ENCODE measurements at places on chromosomes 11 and 22. TPM values are rescaled to one million over a fixed set of nuclear protein-coding genes. Genes with fewer than 3 reads are reported as not detected.

- no peak for DNase-seq
These were observed 620.1 kb upstream of the KIRREL3 start for GRCh38 chr11:127620671-127621070.

DNA sequence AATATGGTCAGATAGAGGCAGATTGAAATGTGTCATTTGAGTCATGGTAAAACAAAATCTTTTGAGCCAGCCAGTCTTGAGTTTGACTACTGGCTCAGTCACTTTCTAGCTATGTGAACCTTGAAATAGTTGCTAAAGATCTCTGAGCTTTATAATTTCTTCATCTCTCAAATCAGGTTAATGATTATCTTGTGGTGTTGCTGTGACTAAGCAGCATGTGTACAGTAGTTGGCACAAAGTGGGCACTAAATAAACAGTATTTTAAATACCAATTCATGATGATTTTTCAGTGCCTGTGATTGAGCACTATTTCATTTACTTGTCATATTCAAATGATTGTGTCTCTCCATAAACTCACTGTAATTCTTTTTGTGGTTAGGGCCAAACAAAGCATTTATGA is 70.8 kb downstream of the RAB38 start:
- no peak for DNase-seq

DNA sequence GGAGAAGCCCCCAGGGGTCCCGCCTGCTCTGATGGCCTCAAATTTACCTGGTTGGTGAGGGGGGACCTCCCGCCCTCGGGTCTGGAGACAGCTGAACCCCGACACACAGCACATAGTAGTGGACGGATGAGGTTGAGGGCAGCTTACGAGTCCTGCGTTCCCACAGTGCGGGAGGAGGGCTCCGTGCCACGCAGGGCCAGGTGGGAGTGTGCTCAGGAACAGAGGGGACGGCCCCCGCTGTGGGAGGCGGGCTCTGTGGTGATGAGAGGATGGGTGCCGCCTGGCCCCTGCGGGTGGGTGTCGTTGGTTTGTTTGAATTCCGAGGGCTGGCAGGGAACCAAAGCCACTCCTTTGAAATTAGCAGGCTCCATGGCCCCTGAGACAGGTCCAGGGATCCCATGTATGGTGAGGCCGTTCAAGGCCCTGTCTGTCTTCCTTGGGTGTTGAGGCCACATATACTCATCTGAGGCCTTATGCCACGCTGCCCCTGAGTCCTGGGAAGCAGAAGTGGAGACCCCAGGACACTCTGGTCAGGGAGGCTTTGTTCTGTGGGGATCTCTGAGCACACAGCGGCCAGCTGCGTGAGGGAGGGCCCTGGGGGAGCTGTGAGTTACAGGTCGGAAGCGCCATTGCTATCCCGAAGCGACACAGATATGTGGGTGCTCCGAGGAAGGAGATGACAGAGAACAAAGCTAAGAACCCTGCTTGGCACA is 21.9 kb downstream of the NADSYN1 start:
- no peak for DNase-seq

GRCh38 chr11:106172386-106172991 is 95.0 kb downstream of the AASDHPPT start:
- DNase-seq = no peak

GRCh38 chr11:58829786-58830185 is 14.7 kb downstream of the GLYATL2 start:
- no peak for DNase-seq

GRCh38 chr11:17750013-17750800 is 15.6 kb downstream of the KCNC1 start:
- no peak for DNase-seq

DNA sequence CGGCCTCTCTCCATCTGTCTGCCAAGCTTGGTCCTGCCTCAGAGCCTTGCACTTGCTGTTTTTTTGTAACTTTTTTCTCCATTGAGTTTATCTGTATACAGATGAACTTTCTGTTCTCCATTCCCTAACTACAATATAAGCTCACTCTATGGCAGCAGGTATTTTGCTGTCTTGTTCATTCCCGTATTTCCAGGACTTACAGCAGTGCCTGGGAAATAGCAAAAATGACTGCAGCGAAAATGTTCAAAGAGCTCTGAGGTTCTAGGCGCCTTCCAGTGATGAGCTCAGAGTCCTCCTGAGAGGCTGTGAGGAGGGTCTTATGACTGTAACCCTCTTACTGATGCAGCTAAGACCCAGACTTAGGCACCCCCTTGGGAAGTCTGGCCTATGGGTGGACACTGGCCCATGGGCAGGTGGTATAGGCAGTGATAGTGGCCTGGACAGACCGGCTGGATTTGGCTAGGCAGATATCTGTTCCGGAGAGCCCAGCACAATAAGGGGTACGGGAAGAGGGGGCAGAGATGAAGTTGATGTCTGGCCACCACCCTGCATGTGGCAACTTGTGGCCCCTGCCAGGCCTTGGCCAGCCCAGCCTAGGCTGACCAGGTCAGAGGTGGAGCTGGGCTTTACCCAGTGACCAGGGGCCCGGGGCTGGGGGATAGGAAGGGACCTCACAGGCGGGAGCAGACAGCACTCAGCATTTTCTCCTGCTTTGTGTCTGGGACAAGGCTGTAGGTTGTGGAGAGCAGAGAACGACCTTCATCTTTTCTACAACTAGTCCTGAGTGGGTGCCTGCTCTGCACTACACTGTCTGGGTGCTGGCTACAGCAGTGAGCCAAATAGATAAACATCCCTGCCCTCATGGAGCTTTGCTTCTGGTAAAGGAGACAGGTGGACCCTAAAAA is 4.6 kb downstream of the ATF4 start:
- no peak for DNase-seq

GRCh38 chr11:10325277-10326011 is 20.6 kb downstream of the ADM start:
- no peak for DNase-seq

- no peak for DNase-seq
These were observed 10.4 kb downstream of the CCKBR start for GRCh38 chr11:6269994-6270393.

DNA sequence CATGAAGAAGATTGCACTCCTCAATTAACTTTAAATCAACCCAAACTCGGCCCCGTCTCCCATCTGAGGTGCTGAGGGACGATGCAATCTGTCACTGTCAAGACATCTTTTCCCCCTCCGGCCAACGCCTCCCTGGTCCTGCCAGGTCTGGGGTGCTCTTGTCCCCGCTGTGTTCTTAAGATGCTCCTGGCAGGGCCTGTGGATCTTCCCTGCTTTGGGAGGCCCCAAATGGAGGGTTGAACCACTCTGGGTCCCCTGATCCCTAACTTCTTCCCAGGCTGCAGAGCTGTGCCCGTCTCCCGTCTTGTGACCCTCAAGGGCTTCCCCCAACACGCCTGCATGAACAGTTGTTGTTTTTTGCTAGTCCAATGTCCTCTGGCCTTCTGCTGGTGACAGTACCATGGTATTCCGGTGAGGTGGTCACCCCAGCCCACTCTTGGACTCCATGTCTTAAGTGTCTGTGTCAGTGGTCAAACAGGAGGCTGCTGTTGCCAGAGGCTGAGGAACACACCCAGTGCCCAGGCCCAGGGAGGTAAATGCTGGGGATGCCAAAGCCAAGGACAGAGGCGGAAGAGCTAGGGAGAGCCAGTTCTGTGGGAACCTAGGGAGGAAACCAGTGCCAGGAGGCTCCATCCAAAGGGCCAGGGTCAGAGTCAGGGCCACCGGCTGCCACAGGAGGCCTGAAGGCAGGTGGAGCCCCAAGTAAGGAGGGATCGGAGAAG is 70.6 kb upstream of the SHANK2 start:
- no peak for DNase-seq

DNA sequence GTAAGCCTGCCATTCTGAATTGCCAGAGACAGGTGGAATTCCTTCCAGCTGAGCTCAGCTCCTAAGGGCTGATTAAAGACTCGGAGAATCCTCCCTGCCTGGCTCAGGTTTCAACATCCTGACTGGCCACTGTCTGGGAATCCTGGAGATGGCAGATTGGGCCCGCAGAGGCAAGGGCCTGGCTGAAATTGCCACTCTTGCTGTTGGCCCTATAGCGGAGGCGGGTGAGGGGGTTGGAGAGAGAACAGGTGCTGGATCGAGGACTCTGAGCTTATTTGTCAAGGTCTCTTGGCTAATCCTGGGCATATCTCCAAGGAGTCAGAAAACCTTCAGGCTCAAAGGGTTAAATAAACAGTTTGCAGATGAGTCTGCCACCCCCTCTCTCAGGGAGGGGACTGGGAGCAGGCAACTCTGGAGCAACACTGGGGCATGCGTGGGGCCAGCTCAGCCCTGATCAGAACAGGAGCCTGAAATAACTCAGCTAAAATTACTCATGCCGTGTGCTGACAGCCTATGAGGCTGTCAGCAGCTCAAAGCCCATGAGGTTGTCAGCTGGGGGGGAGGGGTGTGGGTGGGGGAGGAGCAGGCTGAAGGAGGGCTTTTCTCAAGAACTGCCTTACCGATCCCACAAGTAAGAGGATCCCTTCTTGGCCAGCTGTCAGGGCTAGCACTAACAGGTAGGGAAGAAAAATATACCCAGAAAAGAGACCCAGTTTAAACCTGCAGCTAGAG is 14.7 kb upstream of the MFRP start:
- no peak for DNase-seq

GRCh38 chr11:133966921-133967598 is 10.3 kb upstream of the IGSF9B start:
- no peak for DNase-seq

GRCh38 chr22:26259510-26259909 is 90.2 kb downstream of the SEZ6L start:
- no peak for DNase-seq

DNA sequence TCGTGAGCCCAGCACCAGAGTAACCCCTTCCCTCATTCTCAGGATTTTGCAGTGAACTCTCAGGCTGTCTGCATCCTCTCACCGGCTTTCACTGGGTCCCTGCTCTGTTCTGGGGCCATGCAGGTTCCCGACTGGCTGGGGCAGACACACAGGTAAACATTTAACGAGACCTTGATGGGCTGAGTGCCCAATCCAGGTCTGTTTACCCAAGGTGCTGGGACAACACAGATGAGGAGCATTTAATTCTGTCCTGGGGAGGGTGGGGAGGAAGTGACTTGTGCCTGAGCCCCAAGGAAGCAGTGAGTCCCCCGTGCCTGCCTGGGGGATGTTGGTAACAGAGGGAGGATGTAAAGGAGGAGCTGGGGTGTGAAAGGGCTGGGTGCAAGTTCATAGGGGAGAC is 4.4 kb downstream of the BIK start:
- DNase-seq = no peak

DNA sequence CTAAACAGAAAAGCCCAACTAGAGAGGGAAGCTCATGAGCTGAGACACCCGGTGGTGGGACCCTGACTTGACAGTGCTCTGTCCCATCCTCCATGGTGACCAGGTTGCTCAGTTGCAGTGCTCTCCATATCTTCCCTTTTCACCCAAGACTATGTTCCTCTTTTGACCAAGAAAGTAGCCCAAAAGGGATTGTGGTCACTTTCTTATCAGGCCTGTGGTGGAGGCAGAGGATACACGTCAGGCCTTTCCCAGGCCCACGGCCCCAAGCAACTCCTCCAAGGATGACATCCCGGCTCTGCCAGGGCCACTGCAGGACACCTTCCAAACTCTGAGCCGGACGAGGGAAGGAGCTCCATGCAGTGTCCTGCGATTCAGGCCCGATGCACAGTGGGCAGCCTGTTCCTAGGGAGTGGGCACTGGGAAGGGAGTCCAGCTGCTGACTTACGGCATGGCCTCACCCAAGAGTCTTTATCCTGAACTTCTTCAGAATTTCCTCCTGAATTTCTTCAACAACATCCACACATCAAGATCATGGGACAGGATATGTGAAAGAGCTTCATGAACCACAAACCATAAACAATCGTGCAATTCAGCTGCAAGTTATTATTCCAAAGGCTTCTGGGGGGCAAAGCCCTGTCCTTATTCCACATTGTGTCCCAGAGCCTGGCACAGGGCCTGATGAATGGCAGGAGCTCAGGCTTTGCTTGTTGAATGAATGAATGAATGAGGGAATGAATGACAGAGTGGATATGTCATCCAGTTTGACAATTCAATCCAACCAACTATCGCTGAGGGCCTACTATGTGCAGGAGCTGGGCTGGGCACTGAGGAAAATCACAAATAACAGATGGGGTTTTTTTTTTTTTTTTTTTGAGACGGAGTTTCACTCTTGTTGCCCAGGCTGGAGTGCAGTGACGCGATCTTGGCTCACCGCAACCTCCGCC is 36.0 kb upstream of the MYH9 start:
- no peak for DNase-seq

GRCh38 chr22:39479254-39479653 is 22.4 kb downstream of the MGAT3 start:
- DNase-seq = no peak

DNA sequence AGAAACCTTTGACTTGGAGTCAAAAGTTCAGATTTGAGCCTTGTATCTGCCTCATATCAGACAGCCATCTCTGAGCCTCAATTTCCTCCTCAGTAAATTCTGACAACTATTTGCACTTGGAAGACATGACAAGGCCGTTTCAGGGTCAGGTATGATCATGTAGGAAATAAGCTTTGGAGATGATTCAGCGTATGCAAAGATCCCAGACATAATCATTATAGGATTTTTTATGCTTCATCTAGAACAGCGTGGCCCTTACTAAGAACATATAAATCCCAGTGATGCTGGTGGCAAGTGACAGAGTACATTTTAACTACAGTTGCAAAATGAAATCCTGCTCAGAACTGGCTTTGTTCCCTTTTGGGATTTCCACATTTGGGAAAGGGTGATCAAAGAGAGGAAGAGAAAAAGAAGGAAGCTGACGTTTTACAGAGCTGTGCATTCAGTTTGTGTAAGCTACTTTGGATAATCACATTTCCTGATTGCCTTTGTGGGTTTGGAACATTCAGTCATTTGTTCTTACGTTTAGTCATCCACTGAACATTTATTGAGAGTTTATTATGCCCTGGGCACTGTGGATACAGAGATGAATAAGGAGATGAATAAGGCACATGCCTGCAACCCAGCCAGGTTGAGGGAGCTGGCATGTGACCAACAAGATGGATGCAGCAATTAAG is 81.9 kb upstream of the HEPHL1 start:
- DNase-seq = no peak

- no peak for DNase-seq
These were observed 7.5 kb downstream of the FREY1 start for GRCh38 chr11:45899448-45900174.

- DNase-seq = no peak
These were observed 18.5 kb upstream of the FEZ1 start for GRCh38 chr11:125514336-125515101.

The ZBTB16 gene
- total RNA-seq = 6.9 TPM

The MRPL11 gene
- total RNA-seq = 30.1 TPM

The APOBEC3B gene
- total RNA-seq = 4.7 TPM

The ASCC2 gene
- 57.2 TPM for total RNA-seq

The ANGPTL5 gene
- not detected for total RNA-seq

The GGTLC2 gene
- total RNA-seq = not detected

The FGF4 gene
- not detected for total RNA-seq

The VWCE gene
- 18.6 TPM for total RNA-seq

The SAA4 gene
- not detected for total RNA-seq

The APOL2 gene
- total RNA-seq = 87.6 TPM

The POU2F3 gene
- total RNA-seq = not detected
